ENCODE measurements at places on chromosomes 6 and 20. TPM values are rescaled to one million over a fixed set of nuclear protein-coding genes. Genes with fewer than 3 reads are reported as not detected.

GRCh38 chr20:9600562-9600961, 86.2 kb downstream of the LAMP5 start:
- no peaks in the 10 kb centered on the region for H3K27me3 ChIP-seq
- H3K4me3 ChIP-seq, result no peak overlapping the region
- no peak for DNase-seq

Gene PRSS16
- total RNA-seq, result 1.3 TPM

Gene RPN2
- total RNA-seq, result 168 TPM

Gene TPBG
- 0.18 TPM for total RNA-seq

Gene LST1
- 74.5 TPM for total RNA-seq

Gene OLIG3
- 0.45 TPM for total RNA-seq

DNA sequence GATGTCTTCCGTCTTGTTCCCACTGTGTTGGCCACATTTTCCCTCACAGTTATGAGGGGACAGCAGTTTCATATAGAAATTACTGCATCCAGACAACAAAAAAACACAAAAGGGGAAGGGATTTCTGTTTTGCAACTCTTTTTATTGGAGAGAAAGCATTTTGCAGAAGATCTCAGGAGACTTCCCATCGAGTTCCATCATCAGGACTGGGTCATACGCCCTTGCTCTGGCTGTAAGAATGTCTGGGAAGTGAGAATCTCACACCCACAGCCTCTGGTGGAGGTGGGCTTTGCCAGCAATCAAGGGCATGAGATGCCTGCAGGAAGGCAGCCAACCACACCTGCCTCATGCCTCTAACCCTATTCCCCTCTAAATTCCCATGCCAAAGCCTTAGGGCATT, 5.8 kb upstream of the IGF2R start:
- H3K4me3 ChIP-seq, result no peak overlapping the region
- H3K27me3 ChIP-seq, result peaks cover 15% of the 10 kb centered on the region
- H3K4me1 ChIP-seq, result peaks cover 15% of the 10 kb centered on the region

GRCh38 chr20:21682521-21682954, 22.9 kb upstream of the PAX1 start:
- no peaks in the 10 kb centered on the region for H3K36me3 ChIP-seq
- DNase-seq, result no peak
- no peaks in the 10 kb centered on the region for H3K27me3 ChIP-seq
- no peak overlapping the region for H3K4me3 ChIP-seq

GRCh38 chr6:43948527-43949485, 178.4 kb downstream of the MRPL14 start:
- H3K27ac ChIP-seq, result no peak overlapping the region
- peaks cover 4% of the 10 kb centered on the region for H3K27me3 ChIP-seq
- no peak for DNase-seq
- H3K4me1 ChIP-seq, result no peaks in the 10 kb centered on the region

GRCh38 chr20:23419995-23420901, 1.0 kb downstream of the NAPB start:
- peaks cover 59% of the 10 kb centered on the region for H3K4me1 ChIP-seq
- peaks cover 12% of the 10 kb centered on the region for H3K36me3 ChIP-seq
- peak; percentile 47 for DNase-seq
- no peaks in the 10 kb centered on the region for H3K27me3 ChIP-seq
- peak overlapping the region; percentile 92 for H3K27ac ChIP-seq

Gene PTK6
- total RNA-seq, result 2.1 TPM

- H3K27ac ChIP-seq, result no peak overlapping the region
- H3K27me3 ChIP-seq, result no peaks in the 10 kb centered on the region
Observed at GRCh38 chr20:35021831-35022230, 66.2 kb downstream of the MYH7B start.

DNA sequence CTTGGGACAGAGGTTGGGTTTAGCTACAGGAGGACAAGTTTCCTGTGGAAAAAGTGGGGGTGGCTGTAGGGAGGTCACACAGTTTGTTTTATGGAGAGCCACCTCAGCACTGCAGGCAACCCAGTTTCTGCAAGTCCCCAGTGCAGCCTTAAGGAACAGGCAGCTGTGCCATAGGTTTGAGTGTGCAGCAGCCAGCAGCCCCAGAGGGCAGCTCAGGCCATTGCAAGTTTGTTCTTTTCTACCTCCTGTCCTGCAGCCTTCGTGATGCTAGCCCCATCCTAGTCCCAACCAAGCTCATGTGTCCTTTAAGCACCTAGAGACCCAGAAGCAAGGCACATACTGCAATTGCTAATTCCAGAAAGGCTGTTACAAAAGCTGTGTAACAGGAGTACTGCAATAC, 58.8 kb downstream of the ZBTB9 start:
- peaks cover 6% of the 10 kb centered on the region for H3K27me3 ChIP-seq
- peaks cover 26% of the 10 kb centered on the region for H3K4me1 ChIP-seq
- no peaks in the 10 kb centered on the region for H3K36me3 ChIP-seq
- no peak overlapping the region for H3K27ac ChIP-seq
- H3K4me3 ChIP-seq, result no peak overlapping the region
- no peak for DNase-seq

DNA sequence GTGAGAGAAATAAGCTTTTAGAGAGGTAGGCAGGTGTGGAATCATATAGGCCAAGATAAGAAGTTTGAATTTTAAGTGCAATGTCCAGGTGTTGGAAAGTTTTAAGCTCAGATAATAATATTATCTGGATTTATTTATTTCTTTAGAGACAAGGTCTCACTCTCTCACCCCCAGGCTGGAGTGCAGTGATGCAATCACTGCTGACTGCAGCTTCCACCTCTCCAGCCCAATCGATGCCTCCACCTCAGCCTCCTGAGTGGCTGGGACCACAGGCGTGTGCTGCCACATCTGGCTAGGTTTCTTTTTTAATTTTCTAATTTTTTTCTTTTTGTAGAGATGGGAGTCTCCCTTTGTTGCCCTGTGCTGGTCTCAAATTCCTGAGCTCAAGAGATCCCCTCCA, 5.5 kb upstream of the MAS1L start:
- H3K27ac ChIP-seq, result no peak overlapping the region
- no peaks in the 10 kb centered on the region for H3K36me3 ChIP-seq
- peaks cover 20% of the 10 kb centered on the region for H3K27me3 ChIP-seq

DNA sequence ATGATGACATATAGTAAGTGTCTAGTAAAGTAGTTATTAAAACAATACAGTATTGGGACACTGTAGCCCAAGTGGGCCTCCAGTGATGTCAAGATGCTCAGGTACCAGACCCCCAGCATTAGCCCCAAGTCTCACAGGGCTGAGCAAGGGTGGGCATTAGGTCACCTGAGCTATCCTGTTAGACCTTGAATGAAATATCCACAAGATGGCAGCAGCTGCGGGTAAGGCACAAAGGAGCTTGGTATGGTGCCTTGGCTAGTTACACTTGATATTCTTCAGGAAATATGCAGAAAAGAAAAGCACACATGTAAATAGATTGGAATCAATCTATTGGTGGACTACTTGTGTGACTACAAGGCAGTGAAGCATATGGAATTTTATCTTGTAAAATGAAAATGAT, 701.8 kb upstream of the ADGRB3 start:
- no peak overlapping the region for H3K4me3 ChIP-seq
- H3K27me3 ChIP-seq, result no peaks in the 10 kb centered on the region
- no peak overlapping the region for H3K27ac ChIP-seq
- no peaks in the 10 kb centered on the region for H3K36me3 ChIP-seq
- no peak for DNase-seq
- H3K4me1 ChIP-seq, result no peaks in the 10 kb centered on the region

DNA sequence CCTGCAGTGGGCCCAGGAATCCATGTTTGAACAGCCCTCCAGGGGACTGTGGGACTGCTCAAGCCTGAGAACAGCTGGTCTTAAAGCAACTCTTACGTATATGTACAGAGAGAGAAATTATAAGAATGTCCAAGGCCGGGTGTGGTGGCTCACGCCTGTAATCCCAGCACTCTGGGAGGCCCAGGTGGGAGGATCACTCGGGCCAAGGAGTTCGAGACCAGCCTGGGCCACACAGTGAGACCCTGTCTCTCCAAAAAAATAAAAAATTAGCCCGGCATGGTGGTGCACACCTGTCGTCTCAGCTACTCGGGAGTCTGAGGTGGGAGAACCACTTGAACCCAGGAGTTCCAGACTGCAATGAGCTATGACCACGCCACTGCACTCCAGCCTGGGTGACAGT, 134.0 kb downstream of the DTNBP1 start:
- DNase-seq, result no peak
- no peaks in the 10 kb centered on the region for H3K27me3 ChIP-seq
- no peak overlapping the region for H3K27ac ChIP-seq
- H3K36me3 ChIP-seq, result peaks cover 34% of the 10 kb centered on the region
- H3K4me1 ChIP-seq, result no peaks in the 10 kb centered on the region

Gene GPLD1
- 0.18 TPM for total RNA-seq

Gene KHDRBS2
- not detected for total RNA-seq

DNA sequence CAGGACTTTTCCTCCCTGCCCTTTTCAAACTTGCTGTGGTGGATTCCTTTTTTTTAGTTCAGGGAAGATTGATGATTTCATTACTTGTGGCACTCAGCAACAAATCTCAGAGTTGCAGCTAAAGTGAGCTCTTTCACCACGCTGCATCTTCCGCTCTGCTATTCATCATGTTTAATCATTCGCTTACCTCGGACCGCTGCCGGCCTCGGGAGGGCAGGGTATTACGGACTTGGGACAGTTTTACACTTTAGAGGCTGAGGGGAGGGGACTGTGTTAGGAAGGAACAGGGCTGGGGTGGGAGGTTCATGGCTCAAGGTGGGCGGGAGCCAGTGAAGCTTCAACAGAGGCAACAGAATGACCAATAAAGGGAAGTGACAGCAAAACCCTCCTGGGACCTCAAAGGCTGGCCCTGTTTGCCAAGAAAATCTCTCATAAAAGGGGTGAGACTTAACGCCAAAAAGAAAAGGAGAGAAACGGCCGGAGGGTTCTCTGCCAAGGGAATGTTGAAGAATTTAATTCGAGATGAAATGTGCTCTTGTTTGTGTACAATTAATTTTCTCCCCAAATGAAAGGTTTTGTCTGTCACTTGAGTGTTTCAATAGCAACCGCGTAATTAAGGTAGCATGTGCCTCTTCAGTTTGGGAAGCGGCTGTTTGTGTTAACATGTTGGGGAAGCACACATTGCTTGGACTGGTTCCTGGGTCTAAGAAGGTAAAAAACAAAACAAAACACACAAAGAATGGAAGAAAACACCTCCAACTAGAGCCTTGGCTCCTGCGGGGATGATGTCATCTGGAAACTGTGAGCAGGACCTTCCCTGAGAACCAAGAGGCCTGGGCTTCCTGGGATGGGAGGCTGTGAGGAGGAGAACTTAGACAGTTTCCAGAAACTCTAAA, 72.5 kb upstream of the SULF2 start:
- H3K4me3 ChIP-seq, result no peak overlapping the region
- H3K4me1 ChIP-seq, result no peaks in the 10 kb centered on the region
- H3K27me3 ChIP-seq, result peaks cover 4% of the 10 kb centered on the region
- H3K27ac ChIP-seq, result no peak overlapping the region
- no peak for DNase-seq
- no peaks in the 10 kb centered on the region for H3K36me3 ChIP-seq

DNA sequence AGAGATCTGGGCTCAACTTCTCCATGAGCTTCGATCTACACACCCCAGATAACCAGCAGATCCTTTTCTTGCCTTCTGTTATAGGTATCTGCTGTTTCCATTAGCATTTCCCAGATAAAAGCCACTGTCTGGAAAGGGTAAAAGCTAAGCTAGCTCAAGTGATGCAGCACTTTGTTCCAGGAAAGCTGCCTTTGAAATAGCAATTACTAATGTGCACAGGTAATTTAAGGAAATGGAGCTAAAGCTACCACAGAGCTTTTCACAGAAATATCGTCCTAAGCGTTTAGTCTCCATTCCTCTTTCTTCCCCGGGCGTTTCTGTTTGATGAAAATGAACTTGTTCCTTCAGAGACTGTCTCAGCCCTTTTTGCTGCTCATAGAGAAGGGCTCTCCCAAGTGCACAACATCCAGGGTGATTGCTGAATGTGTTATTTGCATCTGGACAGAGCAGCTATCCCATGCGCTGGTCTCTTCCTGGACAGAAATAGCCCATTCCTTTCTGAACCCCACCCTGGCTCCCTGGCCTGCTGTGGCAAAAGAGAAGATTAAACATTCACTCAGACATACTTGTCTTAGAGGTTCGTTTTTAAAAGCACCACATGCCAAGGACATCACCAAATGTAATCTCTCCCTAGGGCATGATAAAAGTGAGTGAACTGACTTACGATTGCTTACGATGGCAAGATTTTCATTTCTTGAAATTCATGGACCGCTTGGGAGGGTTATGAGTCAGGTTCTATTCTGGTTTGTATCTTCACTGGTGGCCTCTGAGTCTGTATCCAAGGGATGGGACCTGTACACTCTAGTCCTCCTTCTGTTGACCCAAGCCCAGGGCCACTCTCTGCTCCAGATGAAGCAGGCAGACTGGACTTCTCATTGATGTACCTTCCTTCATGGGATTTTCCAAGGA, 429.1 kb upstream of the CDH4 start:
- no peak overlapping the region for H3K4me3 ChIP-seq
- DNase-seq, result no peak

DNA sequence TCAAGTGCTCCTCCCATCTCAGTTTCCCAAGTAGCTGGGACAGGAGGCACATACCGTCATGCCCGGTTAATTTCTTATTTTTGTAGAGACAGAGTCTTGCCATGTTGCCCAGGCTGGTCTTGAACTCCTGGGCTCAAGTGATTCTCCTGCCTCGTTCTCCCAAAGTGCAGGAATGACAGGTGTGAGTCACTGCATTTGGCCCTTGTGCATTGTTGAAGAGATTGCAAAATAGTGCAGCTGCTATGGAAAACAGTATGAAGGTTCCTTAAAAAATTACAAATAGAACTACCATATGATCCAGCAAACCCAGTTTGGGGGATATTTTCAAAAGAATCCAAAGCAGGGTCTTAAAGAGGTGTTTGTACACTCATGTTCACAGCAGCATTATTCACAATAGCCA, 69.1 kb downstream of the GJA10 start:
- DNase-seq, result no peak
- no peaks in the 10 kb centered on the region for H3K27me3 ChIP-seq
- peaks cover 28% of the 10 kb centered on the region for H3K4me1 ChIP-seq
- H3K4me3 ChIP-seq, result no peak overlapping the region
- no peak overlapping the region for H3K27ac ChIP-seq

DNA sequence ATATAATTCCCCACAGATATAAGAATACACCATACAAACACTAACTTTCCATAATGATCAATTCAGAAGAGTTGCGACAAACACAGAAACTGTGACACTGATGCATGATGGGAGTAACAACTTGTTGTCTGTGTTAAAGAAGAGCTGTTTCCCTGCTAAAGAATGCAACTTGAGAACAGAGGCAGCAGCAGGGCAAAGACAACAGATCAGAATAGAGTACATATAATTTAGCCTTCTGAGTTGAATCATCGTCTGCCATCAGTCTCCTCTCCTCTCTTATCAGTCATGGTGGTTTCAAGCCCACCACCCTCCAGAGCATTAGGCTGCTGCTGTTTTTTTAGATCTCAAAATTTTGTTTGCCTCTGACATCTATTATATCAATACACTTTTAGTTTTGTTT, 280.4 kb downstream of the UBE3D start:
- no peaks in the 10 kb centered on the region for H3K36me3 ChIP-seq
- H3K27me3 ChIP-seq, result peaks cover 1% of the 10 kb centered on the region
- no peaks in the 10 kb centered on the region for H3K4me1 ChIP-seq
- DNase-seq, result no peak

DNA sequence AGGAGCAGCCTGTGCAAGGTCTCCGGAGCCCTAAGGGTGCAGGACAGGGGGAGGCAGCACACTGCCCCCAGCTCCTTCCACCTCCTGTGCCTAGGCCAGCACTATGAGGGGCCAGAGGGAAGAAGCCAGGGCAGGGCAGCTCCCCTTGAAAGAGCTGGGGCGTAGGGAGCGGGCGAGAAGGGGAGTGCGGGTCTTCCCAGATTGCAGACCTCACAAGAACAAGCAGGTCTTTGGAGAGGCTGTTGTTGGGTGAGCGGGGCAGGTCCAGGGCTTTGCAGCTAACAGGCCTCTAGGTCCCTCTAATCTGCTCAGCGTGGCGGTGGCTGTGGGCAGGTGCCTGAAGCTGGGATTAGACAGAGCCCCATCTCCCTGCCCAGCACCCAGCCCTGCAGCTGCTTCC, 22.4 kb upstream of the CST1 start:
- H3K36me3 ChIP-seq, result no peaks in the 10 kb centered on the region
- no peaks in the 10 kb centered on the region for H3K27me3 ChIP-seq
- H3K4me3 ChIP-seq, result no peak overlapping the region
- DNase-seq, result no peak
- H3K27ac ChIP-seq, result no peak overlapping the region
